ENCODE measurements at places on chromosomes 13 and 19. TPM values are rescaled to one million over a fixed set of nuclear protein-coding genes. Genes with fewer than 3 reads are reported as not detected.

- no peaks in the 10 kb centered on the region for H3K27me3 ChIP-seq
- H3K27ac ChIP-seq, result no peak overlapping the region
- no peak overlapping the region for H3K4me3 ChIP-seq
- no peak for DNase-seq
Measured at GRCh38 chr13:101327871-101328270, 88.4 kb downstream of the NALCN start.

DNA sequence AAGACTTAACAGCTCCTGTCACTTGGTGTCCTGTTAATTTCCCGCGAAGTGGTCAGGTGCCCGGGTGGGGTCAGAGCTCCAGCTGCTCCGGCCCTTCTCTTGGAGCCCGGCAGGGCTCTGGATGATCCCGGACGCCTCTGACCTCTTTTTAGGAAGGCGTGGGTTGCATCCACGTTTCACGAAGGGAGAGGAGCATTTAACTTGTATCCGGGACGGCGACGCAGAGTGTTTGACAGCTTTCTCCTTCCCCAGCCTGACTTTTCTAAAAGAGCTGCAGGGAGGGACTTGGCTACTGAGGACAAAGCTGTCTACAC lies 656 bp downstream of the ZNF155 start:
- H3K4me3 ChIP-seq, result peak overlapping the region; percentile 85
- DNase-seq, result no peak
- H3K27ac ChIP-seq, result no peak overlapping the region
- no peaks in the 10 kb centered on the region for H3K27me3 ChIP-seq
- peaks cover 14% of the 10 kb centered on the region for H3K4me1 ChIP-seq

- peaks cover 7% of the 10 kb centered on the region for H3K4me1 ChIP-seq
- peak; percentile 59 for DNase-seq
- H3K27me3 ChIP-seq, result no peaks in the 10 kb centered on the region
- no peak overlapping the region for H3K27ac ChIP-seq
- no peak overlapping the region for H3K4me3 ChIP-seq
- H3K36me3 ChIP-seq, result peaks cover 40% of the 10 kb centered on the region
Measured at GRCh38 chr13:28707629-28708427, 10.9 kb downstream of the SLC46A3 start.

The RPS16 gene
- 3,910 TPM for total RNA-seq

GRCh38 chr13:41788552-41788951 lies 172.4 kb downstream of the VWA8 start:
- no peaks in the 10 kb centered on the region for H3K36me3 ChIP-seq
- no peaks in the 10 kb centered on the region for H3K4me1 ChIP-seq
- no peak overlapping the region for H3K27ac ChIP-seq

The SOX21 gene
- not detected for total RNA-seq

- H3K4me3 ChIP-seq, result peak overlapping the region; percentile 85
- H3K4me1 ChIP-seq, result peaks cover 19% of the 10 kb centered on the region
- H3K36me3 ChIP-seq, result peaks cover 22% of the 10 kb centered on the region
- no peaks in the 10 kb centered on the region for H3K27me3 ChIP-seq
Measured at GRCh38 chr19:32581705-32582179, 752 bp downstream of the PDCD5 start.

The ASF1B gene
- total RNA-seq, result 2.5 TPM

GRCh38 chr13:61880578-61881283 lies 465.1 kb upstream of the PCDH20 start:
- H3K4me1 ChIP-seq, result no peaks in the 10 kb centered on the region
- DNase-seq, result no peak
- H3K4me3 ChIP-seq, result no peak overlapping the region
- H3K27ac ChIP-seq, result no peak overlapping the region
- no peaks in the 10 kb centered on the region for H3K36me3 ChIP-seq
- no peaks in the 10 kb centered on the region for H3K27me3 ChIP-seq

DNA sequence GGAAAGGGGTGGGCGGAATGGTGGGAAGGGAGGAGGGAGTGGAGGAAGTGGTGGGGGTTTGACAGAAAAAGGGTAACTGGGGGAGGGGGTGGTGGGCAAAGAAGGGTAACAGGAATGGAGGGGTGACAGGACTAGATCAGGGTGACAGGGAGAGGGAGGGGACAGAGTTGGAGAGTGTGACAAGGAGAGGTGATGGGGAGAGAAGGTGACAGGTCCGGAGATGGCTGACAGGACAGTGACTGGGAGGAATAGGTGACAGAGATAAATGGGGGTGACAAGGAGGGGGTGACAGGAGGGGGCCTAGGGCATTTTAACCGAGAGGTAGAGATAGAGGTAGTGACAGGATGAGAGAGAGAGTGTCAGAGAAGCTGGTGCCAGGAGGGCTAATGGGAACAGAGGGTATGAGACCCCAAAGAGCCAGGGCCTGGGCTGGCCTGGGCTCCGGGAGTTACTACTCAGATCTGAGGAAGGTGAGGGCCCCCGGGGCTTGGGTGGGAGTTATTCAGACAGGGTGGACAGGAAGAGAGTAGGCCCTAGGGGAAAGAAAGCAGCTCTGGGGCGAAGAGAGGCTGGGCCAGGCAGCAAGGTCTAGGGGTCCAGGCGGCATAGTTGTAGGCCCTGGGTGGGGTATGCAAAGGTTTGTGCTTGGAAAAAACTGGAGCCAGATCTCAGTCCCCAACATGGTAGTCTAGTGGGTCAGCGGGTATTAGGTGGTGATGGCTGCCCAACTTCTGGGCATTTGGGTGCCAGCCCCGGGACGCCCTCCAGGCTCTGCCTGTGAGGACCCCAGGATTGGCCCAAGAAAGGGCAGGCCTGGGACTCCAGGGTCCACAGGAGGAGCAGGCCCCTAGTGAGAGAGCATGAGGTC lies 660 bp downstream of the CIC start:
- no peaks in the 10 kb centered on the region for H3K36me3 ChIP-seq
- peak overlapping the region; percentile 89 for H3K27ac ChIP-seq
- peaks cover 32% of the 10 kb centered on the region for H3K4me1 ChIP-seq
- peak overlapping the region; percentile 66 for H3K4me3 ChIP-seq
- no peaks in the 10 kb centered on the region for H3K27me3 ChIP-seq

DNA sequence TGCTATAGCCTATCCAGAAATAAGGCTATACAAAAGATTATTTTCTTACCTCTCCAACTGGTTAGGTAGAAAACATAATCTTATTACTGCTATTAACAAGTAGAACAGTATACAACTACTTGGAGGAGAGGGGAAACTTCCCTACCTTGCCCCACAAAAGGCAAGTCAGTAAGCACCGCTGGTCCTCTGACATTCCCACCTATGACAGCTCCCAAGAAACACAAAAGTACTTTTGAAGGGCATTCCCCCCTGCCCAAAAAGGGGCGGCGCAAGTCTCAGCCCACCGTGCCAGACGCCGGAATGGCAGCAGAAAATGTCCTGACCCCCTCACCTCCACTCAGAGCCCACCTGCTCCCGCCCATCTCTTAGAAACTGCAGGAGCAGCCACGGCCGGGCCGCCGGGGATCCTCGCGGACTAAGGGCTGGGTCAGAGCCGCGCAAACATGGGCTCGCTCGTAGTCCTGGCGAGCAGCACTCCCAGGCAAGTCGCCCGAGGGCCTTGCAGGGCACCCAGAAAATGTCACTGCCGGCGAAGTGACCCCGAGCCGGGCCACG lies 437 bp downstream of the SUCLA2 start:
- peak overlapping the region; percentile 89 for H3K4me3 ChIP-seq
- no peak for DNase-seq
- peak overlapping the region; percentile 82 for H3K27ac ChIP-seq
- H3K36me3 ChIP-seq, result no peaks in the 10 kb centered on the region

DNA sequence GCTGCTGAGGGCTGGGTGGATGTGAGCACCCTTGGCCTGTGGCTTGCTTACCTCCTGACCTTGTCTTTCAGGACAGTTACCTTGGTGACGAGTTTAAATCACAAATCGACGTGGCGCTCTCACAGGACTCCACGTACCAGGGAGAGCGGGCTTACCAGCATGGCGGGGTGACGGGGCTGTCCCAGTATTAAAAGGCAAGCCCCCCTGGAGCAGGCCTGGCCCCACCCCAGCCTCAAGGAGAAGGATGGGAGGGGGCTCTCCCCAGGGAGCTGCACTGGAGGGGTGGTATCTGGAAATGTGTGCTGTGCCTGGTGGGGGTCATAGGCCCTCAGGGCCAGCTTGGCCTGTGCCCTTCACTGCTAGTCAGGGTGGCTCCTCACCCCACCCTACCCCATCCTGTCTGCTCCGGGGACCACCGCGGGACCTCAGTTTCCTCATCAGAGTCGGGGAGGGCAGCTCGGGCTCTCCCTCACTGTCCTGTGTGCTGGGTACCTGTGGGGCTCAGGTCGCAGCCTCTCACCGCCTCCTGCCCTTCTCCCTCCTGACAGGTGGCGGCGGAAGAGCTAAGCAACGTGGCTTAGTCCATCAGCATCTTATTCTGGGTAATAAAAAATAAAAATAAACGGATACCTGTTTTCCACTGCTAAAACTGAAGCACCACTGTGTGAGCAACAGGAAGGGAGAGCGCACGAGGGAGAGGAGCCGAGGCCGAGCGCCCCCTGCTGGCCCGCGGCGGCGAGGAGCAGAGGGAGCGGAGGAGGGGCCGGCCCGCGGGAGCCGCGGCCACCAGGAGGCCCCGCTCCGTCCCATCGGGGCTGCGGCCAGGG lies 29.8 kb downstream of the CERS1 start:
- H3K36me3 ChIP-seq, result no peaks in the 10 kb centered on the region
- peaks cover 12% of the 10 kb centered on the region for H3K27me3 ChIP-seq
- no peak overlapping the region for H3K27ac ChIP-seq
- no peak overlapping the region for H3K4me3 ChIP-seq
- peak; percentile 76 for DNase-seq

The DACH1 gene
- not detected for total RNA-seq

The FOXA3 gene
- not detected for total RNA-seq

GRCh38 chr19:18946335-18946734 lies 5.3 kb upstream of the HOMER3 start:
- no peak for DNase-seq
- no peak overlapping the region for H3K4me3 ChIP-seq
- no peaks in the 10 kb centered on the region for H3K36me3 ChIP-seq
- peaks cover 6% of the 10 kb centered on the region for H3K27me3 ChIP-seq

- peak overlapping the region; percentile 53 for H3K4me3 ChIP-seq
- peaks cover 22% of the 10 kb centered on the region for H3K4me1 ChIP-seq
- no peaks in the 10 kb centered on the region for H3K27me3 ChIP-seq
- no peak for DNase-seq
- H3K27ac ChIP-seq, result peak overlapping the region; percentile 6
- no peaks in the 10 kb centered on the region for H3K36me3 ChIP-seq
Measured at GRCh38 chr19:4337906-4338440, 654 bp downstream of the STAP2 start.

GRCh38 chr13:40016953-40017660 lies 361.6 kb downstream of the COG6 start:
- H3K27me3 ChIP-seq, result no peaks in the 10 kb centered on the region
- no peak overlapping the region for H3K27ac ChIP-seq
- H3K4me3 ChIP-seq, result no peak overlapping the region
- DNase-seq, result no peak

The RAD23A gene
- 100 TPM for total RNA-seq

The POLR2I gene
- 28.2 TPM for total RNA-seq

- H3K36me3 ChIP-seq, result no peaks in the 10 kb centered on the region
- no peaks in the 10 kb centered on the region for H3K4me1 ChIP-seq
- no peak overlapping the region for H3K27ac ChIP-seq
Measured at GRCh38 chr13:64083811-64084210, 2668.2 kb upstream of the PCDH20 start.

GRCh38 chr19:2274185-2274711 lies 7.7 kb downstream of the PEAK3 start:
- no peak overlapping the region for H3K4me3 ChIP-seq
- H3K36me3 ChIP-seq, result no peaks in the 10 kb centered on the region
- H3K27ac ChIP-seq, result peak overlapping the region; percentile 79
- no peaks in the 10 kb centered on the region for H3K27me3 ChIP-seq
- no peak for DNase-seq

The ZSCAN4 gene
- total RNA-seq, result not detected

GRCh38 chr19:28793391-28794168 lies 419.4 kb downstream of the UQCRFS1 start:
- H3K27ac ChIP-seq, result no peak overlapping the region
- H3K27me3 ChIP-seq, result no peaks in the 10 kb centered on the region
- no peaks in the 10 kb centered on the region for H3K36me3 ChIP-seq

DNA sequence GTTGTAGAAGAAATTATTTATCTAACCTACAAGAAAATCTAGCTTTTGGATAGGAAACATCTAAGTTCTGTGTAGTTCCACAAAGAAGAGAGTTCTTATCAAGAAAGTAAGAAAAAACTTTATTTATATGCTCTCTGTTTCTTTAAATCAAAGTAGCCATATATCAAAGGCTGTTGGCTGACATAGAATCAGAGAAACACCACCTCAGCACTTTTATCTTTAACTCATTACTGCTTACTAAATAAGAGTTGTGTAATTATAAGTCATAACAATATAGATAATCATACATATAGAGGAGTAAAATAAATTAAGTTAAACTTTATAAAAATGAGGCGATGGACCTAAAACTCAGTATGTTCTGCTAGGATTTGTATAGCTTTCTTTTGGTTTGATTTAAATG lies 570.6 kb downstream of the PCDH17 start:
- no peak overlapping the region for H3K27ac ChIP-seq
- H3K36me3 ChIP-seq, result no peaks in the 10 kb centered on the region
- H3K4me3 ChIP-seq, result no peak overlapping the region

The HRC gene
- total RNA-seq, result not detected

- no peak overlapping the region for H3K4me3 ChIP-seq
- no peak overlapping the region for H3K27ac ChIP-seq
- H3K4me1 ChIP-seq, result no peaks in the 10 kb centered on the region
- DNase-seq, result no peak
Measured at GRCh38 chr19:5103061-5103701, 134.3 kb downstream of the KDM4B start.

DNA sequence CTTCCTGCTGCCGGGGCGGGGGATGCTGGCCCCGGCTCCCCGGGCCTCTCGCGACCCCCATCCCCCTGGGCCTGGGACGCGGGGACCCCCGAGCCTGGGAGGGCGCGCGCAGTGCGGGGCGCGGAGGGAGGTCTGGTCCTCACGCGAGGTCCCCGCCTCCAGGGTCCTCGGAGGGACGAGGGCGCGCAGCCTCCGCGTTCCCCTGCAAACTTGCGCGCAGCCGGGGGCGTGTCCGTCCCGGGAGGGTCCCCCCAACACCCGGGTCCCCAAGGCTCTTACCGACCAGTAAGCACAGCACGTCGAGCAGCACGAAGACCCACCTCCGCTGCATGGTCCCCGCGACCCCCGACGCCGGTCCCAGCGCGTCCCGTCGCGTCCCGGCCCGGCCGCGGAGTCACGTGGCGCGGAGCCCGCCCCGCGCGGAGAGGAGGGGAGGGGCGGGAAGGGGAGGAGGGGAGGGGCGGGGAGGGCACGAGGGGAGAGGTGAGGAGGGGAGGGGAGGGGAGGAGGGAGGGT lies at the start of gene PLPP2:
PLPP2 (minus strand) TSS at position 398 of the 516 bp plus-strand sequence; CDS start at position 331, 67 bp downstream.
- H3K4me1 ChIP-seq, result peaks cover 11% of the 10 kb centered on the region
- H3K27me3 ChIP-seq, result peaks cover 10% of the 10 kb centered on the region
- no peak within 1 kb of the TSS for H3K4me3 ChIP-seq
- DNase-seq, result no peak

GRCh38 chr13:41034881-41035280 lies 15.8 kb upstream of the ELF1 start:
- H3K27ac ChIP-seq, result no peak overlapping the region
- DNase-seq, result no peak
- H3K4me1 ChIP-seq, result peaks cover 7% of the 10 kb centered on the region
- no peak overlapping the region for H3K4me3 ChIP-seq

The PALM gene
- total RNA-seq, result not detected

GRCh38 chr19:18290302-18291018 lies 9.0 kb upstream of the JUND start:
- peak overlapping the region; percentile 100 for H3K27ac ChIP-seq
- no peak overlapping the region for H3K4me3 ChIP-seq
- H3K27me3 ChIP-seq, result no peaks in the 10 kb centered on the region

GRCh38 chr13:106425661-106426060 lies 109.8 kb downstream of the EFNB2 start:
- no peak overlapping the region for H3K27ac ChIP-seq
- no peaks in the 10 kb centered on the region for H3K36me3 ChIP-seq
- no peaks in the 10 kb centered on the region for H3K27me3 ChIP-seq
- H3K4me1 ChIP-seq, result no peaks in the 10 kb centered on the region

All from B cell (primary cell).